NCI-H187 (cell line): ENCODE measurements at places on chromosomes 11 and 22.

GRCh38 chr22:45684169-45684568, 12.5 kb downstream of the ATXN10 start:
- no peak for DNase-seq

GRCh38 chr11:32831221-32831620, 1.5 kb downstream of the PRRG4 start:
- DNase-seq = no peak

DNA sequence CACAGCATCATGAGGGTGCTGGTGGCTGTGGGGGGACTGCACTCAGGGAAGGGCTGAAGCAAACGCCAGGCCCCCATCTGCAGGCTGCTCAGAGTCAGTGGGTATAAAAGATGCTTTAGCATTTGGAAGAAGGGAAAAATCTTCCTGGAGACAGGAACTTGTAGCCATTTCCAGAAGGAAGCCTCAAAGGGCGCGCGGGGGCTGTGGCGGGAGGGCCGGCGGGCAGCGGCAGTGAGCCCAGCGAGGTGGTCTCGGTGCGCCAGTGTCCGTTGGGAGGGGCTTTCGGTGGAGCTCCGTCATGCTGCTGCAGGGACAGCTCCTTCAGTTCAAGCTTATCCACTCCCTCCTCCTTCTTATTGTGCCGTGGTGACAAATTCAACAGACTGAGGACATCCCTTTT, 63.0 kb upstream of the PITPNB start:
- DNase-seq = no peak

- DNase-seq = no peak
Measured at GRCh38 chr11:124920356-124920755, 1.3 kb downstream of the HEPN1 start.

GRCh38 chr11:130123414-130124040, 36.1 kb upstream of the ST14 start:
- no peak for DNase-seq

DNA sequence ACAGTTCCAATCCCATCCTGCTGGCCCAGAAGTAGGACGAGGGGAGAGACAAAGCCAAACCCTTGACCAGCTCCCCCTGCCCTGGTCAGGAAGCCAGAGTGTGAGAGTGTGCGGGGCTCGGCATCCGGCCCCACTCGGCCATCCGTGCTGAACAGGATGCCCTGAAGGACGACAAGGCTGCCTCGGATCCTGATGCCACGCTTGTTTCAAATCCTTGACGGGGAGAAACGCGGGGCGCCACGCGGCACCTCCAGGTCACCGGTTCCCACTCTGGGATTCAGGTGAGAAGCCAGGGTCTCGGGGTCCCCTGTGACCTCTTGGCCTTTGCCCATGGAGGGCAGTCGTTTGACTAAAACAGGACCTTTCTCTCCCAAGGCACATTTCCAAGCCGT, 167.8 kb downstream of the BRD1 start:
- no peak for DNase-seq

DNA sequence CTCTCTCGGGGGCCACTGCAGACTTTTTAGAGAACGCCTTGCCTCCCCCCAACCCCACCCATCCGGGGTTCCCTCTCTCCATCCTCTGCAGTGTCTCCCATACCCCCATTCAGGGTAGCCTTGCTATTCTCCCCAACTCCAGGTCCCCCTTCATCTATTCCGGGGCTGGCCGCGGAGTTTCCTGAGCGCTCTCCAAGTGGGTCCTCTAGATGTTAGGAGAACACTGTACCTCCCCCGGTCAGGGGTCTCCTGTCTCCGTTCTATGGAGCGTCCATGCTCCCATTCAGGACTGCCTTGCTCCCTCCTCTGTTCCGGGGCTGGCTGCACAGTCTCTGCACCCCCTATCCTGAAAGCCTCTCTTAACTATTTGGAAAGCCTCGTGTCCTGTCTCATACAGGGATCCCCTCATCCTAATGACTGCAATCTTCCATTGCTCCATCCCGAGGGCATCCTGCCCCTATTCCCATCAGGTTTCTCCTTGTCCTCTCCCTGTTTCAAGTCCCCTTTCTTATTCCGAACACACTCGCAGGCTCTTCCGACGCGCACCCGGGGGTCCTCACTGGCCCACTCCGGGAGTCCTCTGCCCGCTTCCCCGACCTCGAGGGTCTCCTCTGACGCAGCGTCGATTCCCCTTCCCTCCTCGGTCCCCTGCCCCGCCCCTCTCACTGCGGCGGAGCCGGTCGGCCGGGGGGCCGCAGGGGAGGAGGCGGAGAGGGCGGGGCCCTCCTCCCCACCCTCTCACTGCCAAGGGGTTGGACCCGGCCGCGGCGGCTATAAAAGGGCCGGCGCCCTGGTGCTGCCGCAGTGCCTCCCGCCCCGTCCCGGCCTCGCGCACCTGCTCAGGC, at the start of gene NEFH:
NEFH (plus strand) TSS at position 802 of the 845 bp plus-strand sequence. CDS start 45 bp downstream, outside the sequence.
- no peak for DNase-seq

DNA sequence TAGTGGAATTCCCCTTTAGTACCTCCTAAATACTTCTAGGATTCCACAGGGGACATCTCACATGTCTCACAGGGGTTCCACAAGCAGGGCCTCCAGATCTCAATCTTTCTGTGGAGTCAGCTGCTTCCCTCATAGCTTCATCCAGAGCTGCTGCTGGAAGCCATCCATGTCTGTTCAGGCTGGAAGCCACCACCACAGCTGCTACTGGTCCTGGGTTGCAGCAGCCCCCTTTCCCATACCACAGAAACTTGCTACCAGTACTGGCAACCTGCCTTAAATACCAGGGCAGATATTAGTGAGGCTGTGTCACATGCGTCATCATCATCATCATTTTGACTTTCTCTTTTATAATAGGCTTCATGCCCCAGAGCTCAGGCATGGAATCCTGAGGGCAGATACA, 242.7 kb upstream of the NCAM1 start:
- DNase-seq = no peak

- no peak for DNase-seq
Measured at GRCh38 chr22:37563153-37564081, 3.1 kb downstream of the CDC42EP1 start.

- no peak for DNase-seq
Measured at GRCh38 chr11:29751618-29752017, 265.2 kb downstream of the KCNA4 start.

GRCh38 chr11:37504921-37505320, 906.9 kb upstream of the RAG2 start:
- no peak for DNase-seq

DNA sequence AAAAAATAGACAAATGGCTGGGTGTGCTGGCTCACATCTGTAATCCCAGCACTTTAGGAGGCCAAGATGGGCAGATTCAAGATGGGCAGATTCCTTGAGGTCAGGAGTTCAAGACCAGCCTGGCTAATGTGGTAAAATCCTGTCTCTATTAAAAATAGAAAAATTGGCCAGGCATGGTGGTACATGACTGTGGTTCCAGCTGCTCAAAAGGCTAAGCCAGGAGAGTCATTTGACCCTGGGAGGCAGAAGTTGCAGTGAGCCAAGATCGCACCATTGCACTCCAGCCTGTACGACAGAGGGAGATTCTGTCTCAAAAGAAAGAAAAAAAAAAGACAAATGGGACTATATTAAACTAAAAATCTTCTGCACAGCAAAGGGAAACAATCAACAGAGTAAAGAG, 55.4 kb downstream of the USP35 start:
- DNase-seq = no peak

DNA sequence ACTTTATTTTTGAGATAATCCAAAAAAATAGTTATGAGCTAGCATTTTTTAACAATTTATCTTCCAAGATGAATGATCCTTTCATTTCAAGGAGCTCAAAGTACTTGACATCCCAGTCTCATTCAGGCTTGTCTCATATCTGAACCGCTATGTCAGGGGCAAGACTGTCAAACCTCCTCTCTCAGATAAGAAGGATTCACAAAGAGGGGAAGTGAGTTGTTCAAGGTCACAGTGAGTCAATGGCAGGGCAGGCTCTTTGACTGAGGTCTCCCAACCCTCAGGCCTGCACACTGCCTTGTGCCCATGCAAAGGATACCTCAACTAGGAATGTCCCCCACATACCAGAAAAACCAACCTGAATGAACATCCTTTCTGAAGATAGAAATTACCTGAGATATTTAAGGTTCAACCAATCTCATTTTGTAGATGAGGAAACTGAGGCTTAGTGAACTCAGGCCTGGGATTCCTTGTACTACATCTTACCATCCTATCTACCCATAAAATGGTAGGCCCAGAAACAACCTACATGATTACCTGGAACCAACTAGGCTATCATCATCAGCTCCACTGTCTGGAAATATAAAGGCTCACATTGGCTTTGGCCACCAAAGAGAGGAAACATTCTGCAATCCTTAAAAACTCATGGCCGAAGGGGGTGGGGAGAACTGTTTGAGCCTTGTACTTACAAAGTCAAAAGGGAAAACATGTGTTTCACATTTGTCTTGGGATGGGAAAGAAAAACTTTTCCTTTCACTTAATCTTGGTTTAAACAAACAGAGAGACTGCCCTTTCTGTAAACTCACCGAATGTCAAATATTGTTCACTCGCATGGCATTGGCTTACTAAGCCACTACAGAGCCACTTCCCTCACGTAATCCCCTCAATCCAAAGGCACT, 51.1 kb downstream of the LIF start:
- no peak for DNase-seq

DNA sequence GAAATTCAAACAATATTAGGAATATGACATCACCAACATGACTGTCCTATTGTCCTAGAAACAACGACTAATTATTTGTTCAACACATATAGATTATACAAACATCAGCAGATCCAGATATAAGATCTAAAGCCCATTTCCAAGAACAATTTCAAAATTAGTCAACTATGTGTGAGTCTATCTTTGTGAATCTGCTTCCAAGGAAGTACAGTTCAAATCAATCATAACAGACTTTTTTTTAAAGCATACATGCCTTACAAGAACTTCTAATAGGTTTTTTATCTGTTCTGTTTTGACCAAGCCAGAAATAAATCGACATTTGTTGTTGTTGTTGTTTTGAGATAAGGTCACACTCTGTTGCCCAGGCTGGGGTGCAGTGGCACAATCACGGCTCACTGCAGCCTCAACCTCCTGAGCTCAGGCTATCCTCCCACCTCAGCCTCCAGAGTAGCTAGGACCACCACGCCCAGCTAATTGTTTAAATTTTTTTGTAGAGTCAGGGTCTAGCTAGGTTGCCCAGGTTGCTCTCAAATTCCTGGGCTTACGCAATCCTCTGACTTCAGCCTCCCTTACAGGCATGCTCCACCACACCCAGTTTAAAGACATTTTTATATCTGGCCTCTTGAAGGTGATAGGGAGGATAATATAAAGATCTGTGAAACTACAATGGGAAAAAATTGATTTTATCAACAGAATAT, 54.8 kb downstream of the DENND5A start:
- DNase-seq = no peak

GRCh38 chr22:19998991-19999820, 17.4 kb downstream of the ARVCF start:
- no peak for DNase-seq

GRCh38 chr11:88015170-88015569, 160.1 kb downstream of the RAB38 start:
- DNase-seq = no peak

- no peak for DNase-seq
Measured at GRCh38 chr11:110131386-110132123, 38.4 kb downstream of the ZC3H12C start.

- DNase-seq = no peak
Measured at GRCh38 chr11:111229604-111230003, 15.9 kb upstream of the POU2AF2 start.

- no peak for DNase-seq
Measured at GRCh38 chr11:108752297-108752751, 87.5 kb downstream of the DDX10 start.

GRCh38 chr11:70066628-70067027, 11.5 kb upstream of the ANO1 start:
- no peak for DNase-seq

DNA sequence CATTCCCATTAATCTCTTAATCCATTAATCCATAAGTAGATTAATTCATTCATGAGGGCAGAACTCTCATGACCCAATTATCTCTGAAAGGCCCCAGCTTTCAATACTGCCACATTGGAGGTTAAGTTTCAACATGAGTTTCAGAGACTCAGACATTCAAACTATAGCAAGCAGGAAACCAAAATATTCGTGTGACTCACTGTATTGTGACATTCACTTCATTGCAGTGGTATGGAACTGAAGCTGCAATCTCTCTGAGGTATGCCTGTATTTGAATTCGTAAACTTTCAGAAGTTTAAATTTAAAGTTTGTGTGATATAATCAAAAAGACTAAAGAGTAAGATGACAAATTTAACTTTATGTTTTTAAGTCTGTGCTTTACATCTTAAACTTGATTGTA, 2.9 kb upstream of the OR52J3 start:
- DNase-seq = no peak

GRCh38 chr11:105241136-105241535, 101.6 kb upstream of the CARD18 start:
- DNase-seq = no peak

- no peak for DNase-seq
Measured at GRCh38 chr11:64849598-64850356, 5.3 kb upstream of the CDC42BPG start.

- no peak for DNase-seq
Measured at GRCh38 chr11:118572981-118573550, 857 bp downstream of the ARCN1 start.

- peak; percentile 18 for DNase-seq
Measured at GRCh38 chr22:38272373-38273134, at the start of gene TMEM184B. Gene TMEM184B, minus strand, starts transcription at chr22:38273010. Its CDS starts 25,049 bp downstream, at chr22:38247961.

DNA sequence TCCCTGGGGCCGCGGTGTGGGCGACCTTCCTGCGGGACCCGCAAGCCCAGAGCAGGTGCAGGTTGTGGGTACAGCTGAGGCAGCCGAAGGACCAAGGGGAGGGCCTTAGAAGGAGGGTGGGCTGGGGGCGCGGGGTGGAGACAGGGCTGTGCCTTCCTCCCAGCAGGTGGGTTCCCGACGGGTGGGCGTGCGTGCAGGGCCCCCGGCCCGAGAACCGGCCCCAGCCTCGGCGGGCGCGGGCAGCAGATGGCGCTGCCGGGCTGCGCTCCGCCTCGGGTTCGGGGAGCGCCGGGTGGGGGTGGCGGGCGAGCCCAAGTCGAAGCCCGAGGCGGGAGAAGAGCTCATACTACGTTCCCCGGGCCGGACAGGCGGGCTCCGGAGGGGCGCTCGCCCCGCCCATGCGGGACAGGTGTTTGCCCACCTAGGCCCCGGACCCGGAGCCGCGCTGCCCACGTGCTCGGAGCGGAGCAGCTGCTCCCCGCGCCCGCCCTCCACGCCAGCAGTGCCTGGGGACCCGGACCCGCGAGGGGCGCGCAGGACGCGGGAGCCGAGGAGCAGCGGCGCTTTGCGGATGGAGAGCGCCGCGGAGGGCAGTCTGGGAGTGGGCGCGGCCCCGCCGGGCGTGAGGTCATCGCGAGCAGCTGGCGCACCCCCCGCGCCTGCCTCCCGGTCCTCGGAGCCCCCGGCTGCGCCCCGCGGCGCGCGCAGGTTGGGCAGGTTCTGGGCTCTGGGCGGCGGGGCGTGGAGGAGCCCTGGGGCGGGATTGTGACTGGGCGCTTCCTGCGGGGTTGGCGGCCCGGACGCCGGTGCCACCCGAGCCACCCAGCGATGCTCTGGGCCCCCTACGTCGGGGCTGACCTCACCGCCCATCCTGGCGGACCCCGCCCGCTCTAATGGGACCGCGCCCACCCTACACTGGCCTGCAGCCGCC, 25.3 kb downstream of the DUSP8 start:
- no peak for DNase-seq
